ENCODE measurements at places on chromosomes 13 and 19.

GRCh38 chr19:2329501-2329916 is 1.0 kb downstream of the SPPL2B start:
- no peak for ATAC-seq

GRCh38 chr13:75798353-75799255 is 162.5 kb downstream of the LMO7 start:
- ATAC-seq = no peak

DNA sequence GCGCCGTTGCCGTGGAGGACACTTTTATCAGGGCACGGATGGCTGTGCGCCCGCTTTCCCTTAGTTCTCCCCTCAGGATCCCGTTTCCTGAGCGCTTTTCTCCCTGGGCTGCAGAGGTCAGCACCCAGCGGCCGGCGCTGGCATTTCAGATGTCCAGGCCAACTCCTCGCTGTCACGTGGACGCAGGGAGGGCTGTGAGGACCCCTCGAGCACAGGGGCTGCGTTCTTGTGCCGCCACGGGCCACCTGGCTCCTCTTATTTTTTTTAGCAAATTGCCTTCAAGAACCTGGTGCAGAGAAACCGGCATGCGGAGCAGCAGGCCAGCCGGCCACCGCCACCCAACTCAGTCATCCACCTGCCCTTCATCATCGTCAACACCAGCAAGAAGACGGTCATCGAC is 22.3 kb downstream of the ATP4B start:
- ATAC-seq = no peak

- ATAC-seq = peak; percentile 53
Measured at GRCh38 chr13:114226088-114226487, 8.6 kb upstream of the CDC16 start.

DNA sequence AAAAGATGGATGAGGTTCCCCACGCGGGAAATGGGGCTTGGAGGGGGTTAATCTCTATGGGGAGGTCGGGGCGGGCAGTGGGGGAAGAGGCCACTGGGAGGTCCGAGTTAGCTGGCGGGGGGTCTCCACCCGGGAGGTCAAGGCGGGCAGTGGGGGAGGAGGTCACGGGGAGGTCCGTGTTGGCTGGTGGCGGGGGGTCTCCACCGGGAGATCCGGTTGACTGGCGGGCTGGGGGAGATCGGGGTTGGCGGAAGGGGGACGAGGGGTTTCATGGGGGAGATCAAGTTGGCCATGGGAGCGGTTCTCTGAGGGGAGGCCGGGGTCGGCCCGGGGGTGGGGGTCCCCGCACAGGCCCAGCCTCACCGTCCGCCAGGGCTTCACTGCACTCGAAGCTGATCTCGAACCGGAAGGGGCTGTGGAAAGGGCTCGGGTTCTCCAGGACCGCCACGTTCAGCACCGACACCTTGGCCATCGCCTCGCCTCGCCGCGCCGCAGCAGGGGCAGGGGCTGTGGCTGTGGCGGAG is 342 bp downstream of the ASF1B start:
- no peak for ATAC-seq

- no peak for ATAC-seq
Measured at GRCh38 chr19:281992-282391, 9.2 kb downstream of the PLPP2 start.

DNA sequence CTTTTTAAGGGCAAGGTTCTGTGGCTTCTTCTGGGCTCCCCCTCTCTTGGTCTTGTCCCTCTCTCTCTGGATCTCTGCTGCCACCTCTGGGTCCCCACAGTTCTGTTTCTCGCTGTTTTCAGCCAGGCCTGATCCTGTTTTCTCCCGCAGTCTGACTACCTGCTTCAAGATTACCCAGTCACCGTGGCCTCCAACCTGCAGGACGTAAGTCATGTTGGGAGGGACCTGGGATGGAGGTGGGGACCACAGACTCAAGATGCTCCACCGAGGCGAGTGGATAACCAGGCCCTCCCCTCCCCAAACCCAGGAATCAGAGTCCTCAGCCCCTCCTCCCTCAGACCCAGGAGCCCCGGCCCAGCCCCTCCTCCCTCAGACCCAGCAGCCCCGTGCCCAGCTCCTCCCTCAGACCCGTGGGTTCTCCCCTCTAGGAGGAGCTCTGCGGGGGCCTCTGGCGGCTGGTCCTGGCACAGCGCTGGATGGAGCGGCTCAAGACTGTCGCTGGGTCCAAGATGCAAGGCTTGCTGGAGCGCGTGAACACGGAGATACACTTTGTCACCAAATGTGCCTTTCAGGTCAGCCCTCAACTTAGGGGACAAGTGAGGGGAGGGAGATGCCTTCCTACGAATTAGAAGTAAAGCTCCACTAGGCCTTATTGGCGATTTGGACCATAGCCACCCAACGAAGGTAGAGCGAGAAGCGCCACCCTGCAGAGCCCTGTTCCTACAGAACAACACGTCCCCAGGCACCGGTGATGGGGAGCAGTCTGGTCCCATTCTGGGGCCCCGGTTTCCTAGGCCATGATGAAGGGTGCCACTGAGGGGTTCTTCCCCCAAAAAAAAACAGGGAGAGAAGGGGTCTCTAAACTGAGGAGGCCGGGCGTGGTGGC is 2.2 kb downstream of the FLT3LG start:
- no peak for ATAC-seq

- ATAC-seq = no peak
Measured at GRCh38 chr13:110771194-110771593, 57.7 kb downstream of the ING1 start.

DNA sequence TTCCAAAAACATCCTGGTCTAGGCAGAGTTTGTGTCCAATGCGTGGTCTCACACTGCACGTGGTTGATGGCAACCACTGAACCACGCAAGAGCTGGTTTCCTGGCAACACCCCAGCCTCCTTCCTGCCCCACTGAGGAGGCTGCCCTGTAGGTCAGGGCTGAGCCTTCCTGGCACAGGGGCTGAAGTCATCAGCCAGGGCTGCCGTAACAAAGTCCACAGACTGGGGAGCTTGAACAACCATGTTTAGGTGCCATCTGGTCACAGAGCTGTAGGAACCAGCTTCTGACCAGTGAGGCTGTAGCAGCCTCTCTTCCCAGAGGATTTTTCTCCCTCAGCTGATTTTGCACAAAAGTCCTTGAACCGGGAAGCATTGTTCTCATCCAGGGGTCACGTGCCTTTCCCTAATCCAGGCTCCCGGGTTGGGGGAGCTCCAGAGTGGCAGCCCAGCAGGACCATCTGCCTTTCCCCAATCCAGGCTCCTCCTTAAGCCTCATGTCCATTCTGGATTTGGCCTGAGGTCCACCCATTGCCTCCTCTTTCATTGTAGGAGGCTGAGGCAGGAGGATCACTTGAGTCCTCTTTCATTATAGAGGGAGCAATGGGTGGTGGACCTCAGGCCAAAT is 53.9 kb downstream of the CHST8 start:
- no peak for ATAC-seq

GRCh38 chr13:109100705-109101304 is 471.4 kb downstream of the MYO16 start:
- ATAC-seq = no peak

GRCh38 chr13:50340551-50341287 is 325.5 kb downstream of the KCNRG start:
- ATAC-seq = no peak

- no peak for ATAC-seq
Measured at GRCh38 chr19:13270514-13271105, 120.4 kb downstream of the IER2 start.

GRCh38 chr19:30883071-30883470 is 466.2 kb downstream of the TSHZ3 start:
- ATAC-seq = no peak

- peak; percentile 85 for ATAC-seq
Measured at GRCh38 chr19:43780706-43781525, at the start of gene KCNN4. TSS of gene KCNN4 (minus strand) at chr19:43780973. CDS start at chr19:43780861, 112 bp downstream.

DNA sequence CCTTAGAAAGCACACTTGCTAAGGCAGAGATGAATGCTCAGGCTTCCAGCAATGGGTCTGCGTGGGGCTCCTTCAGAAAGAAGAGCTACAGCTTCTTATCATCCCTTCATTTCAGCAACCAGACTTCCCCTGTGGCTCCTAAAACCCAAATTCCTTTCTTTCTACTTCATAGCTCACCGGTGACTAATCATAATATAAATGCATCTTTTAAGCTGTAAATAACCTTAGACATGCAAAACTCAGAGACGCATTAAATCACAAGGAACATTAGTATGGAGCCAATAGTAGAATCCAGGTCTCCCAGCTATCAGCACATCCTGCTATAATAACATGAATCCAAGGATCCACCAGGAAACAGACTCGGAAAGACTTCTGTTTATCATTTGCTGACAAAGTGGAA is 375.6 kb downstream of the COG6 start:
- no peak for ATAC-seq

DNA sequence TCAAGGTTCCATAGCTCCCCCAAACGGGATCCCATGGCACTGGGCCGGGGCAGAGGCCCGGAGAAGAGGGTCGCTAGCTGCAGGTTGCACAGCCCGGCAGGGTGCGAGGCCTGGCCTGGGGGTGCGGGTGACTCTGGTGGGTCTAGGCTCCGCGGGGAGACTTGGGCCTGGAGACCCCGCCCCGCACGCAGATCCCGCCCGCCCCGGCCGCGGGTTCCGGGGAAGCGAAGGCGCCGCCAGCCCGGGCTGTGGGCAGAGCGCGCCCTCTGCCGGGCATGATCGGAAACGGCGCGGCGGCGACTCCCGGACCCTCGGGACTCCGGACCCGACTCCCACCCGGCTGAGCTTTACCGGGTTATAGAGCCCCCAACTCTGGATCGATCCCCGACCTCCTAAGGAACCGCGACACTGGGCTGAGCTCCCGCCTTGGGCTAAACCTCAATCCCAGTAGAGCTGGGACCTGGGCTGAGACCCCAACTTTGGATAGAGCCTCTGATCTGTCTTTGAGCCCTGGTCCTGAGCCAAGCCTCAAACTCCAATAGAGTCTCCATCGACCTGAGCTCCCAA is 3.1 kb upstream of the TNFAIP8L1 start:
- peak; percentile 5 for ATAC-seq

DNA sequence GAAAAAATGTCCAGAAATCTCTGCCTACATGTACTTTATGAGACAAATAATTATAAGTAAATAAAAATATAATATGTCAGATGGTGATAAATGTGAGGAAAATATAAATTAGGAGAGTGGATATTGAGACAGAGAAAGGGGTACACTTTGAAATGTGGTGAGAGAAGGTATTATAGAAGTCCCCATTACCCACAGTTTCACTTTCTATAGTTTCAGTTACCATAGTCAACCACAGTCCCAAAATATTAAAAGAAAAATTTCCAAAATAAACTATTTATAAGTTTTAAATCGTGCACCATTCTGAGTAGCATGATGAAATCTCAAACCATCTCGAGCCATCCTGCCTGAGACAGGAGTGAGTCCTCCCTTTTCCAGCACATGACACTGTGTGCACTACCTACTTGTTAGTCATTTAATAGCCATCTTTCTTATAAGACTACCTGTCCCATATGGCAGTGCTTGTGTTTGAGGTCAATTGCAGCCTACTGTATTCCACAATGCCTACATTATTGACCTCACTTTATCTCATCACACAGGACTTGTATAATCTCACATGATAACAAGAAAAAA is 653.7 kb downstream of the DACH1 start:
- no peak for ATAC-seq

GRCh38 chr13:52938065-52938464 is 89.6 kb upstream of the PCDH8 start:
- ATAC-seq = no peak

- no peak for ATAC-seq
Measured at GRCh38 chr13:51550151-51550550, 34.1 kb upstream of the WDFY2 start.

DNA sequence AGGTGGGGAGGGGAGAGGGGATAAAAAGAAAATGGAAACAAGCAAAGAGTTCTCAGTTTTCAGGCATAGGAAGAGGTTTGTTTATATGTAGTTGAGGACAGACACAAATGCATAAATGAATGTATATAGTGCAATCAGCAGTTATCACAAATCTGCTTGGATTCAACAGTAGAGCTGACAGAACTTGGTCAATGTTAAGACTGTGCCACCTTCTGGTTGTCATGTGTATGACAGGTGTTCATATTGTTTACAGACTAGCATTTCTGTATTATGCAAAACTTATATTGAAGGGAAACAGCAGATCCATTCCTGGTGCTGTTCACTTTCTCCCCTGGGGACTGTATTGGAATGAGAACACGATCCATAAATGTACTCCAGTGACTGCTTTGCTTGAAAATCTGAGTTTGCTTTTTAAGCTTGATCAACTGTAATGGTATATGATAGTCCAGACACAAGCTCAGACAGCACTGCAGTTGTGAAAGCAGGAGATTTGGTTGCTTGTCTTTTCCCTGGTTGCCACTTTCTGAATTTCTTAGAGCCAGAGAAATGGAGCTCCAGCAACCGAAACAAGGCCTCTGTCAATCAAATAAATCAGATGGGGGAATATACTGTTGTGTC is 319.5 kb upstream of the OBI1 start:
- ATAC-seq = peak; percentile 59

- ATAC-seq = no peak
Measured at GRCh38 chr19:36106991-36107390, 4.0 kb upstream of the OVOL3 start.

- no peak for ATAC-seq
Measured at GRCh38 chr13:31769575-31769974, 30.2 kb downstream of the RXFP2 start.

DNA sequence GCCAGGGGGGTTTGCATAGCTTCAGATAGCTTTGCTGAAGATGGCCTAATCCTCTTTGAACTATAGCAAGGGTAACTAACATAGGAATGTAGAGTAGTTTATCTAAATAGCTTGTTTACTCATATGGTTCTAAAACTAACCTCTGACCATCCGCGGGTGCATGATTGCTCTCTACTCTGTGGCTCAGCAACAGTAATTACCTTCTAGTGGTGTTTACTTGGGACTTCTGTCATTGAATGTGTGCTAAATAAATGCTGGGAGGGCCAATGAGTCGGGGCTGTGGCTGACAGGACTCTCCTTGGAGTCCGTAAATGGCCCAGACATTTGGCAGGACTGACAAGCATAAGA is 1461.9 kb downstream of the UQCRFS1 start:
- ATAC-seq = no peak

- ATAC-seq = peak; percentile 94
Measured at GRCh38 chr19:6048793-6049405, 61.4 kb downstream of the RFX2 start.

DNA sequence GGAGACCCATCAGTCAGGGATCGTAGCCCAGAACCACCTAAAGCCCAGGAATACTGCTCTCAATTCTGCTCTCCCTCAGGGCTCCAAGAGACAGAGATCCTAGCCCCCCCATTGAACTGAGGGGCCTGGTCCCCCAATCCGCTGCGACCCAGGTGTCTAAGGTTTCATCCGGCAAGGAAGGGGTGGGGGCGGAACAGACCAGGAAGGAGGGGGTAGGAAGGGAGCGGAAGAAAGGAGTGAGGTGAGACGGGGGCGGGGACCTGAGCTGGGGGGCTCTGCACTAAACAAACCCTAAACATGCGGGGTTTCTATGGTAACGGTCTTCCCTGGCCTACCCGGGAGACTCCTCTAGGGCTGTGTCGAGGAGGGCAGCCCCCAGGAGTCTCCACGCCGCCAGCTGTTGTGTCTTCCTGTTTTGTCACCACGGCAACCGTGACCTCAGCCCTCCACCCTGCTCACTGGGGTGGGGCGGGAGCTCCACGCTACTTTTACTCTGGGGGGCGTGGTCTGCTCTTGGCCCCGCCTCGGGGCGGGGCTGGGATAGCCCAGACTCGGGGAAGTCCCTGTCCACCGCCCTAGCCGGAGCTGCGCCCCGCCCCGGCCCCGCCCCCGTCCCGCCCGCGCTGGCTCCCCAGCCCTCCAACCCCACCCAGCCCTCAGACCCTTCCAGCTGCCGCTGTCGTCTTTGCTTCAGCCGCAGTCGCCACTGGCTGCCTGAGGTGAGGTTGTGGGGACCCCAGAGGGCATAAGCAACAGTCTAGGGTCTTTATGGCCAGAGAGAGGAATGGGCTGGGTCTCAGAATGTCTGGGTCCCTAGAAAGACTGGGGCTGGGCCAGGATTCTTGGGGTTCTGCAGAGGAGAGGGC is at the start of gene MYADM:
TSS of gene MYADM (plus strand) at position 659 of the 866 bp plus-strand sequence. CDS start 5,647 bp downstream, outside the sequence.
- ATAC-seq = peak; percentile 86
